ENCODE measurements at places on chromosomes 1 and 21.

- no peak for DNase-seq
Measured at GRCh38 chr1:157996433-157996832, 3.0 kb downstream of the KIRREL1 start.

- DNase-seq: no peak
Measured at GRCh38 chr1:41749991-41750745, 168.6 kb downstream of the HIVEP3 start.

GRCh38 chr1:31373056-31373896, at the start of gene FABP3:
Gene FABP3, minus strand, starts transcription at chr1:31373076. Its CDS starts 62 bp downstream, at chr1:31373014.
- DNase-seq: peak; percentile 58

GRCh38 chr1:115168026-115168425, 78.7 kb upstream of the TSPAN2 start:
- no peak for DNase-seq

DNA sequence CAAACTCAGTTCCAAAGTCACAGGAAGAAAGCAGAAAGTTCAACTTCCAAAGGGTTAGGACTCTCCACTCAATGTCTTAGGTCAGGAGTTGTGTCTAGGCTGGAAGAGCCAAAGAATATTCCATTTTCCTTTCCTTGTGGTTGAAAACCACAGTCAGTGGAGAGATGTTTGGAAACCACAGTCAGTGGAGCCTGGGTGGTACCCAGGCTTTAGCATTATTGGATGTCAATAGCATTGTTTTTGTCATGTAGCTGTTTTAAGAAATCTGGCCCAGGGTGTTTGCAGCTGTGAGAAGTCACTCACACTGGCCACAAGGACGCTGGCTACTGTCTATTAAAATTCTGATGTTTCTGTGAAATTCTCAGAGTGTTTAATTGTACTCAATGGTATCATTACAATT, 11.7 kb downstream of the ATF3 start:
- DNase-seq: no peak

- DNase-seq: no peak
Measured at GRCh38 chr1:89587729-89588161, 45.2 kb upstream of the LRRC8C start.

GRCh38 chr1:10649517-10650201, 146.8 kb downstream of the CASZ1 start:
- DNase-seq: no peak

DNA sequence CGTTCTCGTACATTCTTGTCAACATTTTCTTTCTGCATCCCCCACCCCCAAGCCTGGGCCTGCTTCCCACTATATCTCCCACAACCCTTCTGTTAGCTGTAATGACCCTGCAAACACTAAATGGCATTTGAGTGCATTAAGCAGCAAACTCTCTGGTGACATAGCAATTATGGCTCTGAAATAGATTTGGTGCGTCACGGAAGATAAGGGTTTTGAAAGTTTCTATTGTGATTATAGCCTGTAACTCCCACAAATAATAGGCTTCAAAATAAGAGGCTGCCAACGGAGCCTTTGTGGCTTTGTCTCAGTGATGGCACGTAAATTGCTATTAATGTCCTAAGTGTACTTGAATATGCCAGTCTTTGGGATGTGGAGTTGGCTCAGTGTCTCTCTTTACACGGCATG, 277.6 kb downstream of the PBX1 start:
- no peak for DNase-seq

- no peak for DNase-seq
Measured at GRCh38 chr1:14487671-14488070, 110.8 kb upstream of the KAZN start.

DNA sequence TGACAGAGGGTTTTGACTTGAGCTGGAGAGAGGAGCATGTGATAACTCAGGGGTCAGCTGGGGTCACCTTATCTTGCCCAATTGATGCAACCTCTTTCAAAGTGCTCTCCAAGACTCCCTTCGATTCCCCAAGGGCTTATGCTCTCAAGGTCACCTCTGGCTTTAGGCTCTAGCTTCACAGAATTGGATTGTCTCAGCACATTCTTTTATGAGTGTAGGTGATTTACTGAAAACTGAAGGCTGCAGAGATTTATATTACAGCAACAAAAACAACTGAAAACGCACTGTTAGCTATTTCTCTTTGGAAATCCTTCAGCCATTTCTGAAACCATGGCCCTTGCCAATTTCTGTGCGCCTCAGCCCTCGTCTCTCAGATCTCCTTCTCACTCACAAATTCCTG, 34.5 kb upstream of the MAP1LC3C start:
- DNase-seq: no peak

GRCh38 chr1:154910851-154911250, 25.7 kb downstream of the PMVK start:
- no peak for DNase-seq

- DNase-seq: no peak
Measured at GRCh38 chr1:70856201-70856600, 191.4 kb downstream of the PTGER3 start.

GRCh38 chr1:215181518-215181917, 99.0 kb downstream of the KCNK2 start:
- DNase-seq: no peak

GRCh38 chr1:20470194-20470593, 15.8 kb downstream of the CAMK2N1 start:
- peak; percentile 29 for DNase-seq

- DNase-seq: no peak
Measured at GRCh38 chr1:201614262-201615015, 75.5 kb downstream of the NAV1 start.

- DNase-seq: no peak
Measured at GRCh38 chr1:72911656-72912055, 629.3 kb upstream of the NEGR1 start.

DNA sequence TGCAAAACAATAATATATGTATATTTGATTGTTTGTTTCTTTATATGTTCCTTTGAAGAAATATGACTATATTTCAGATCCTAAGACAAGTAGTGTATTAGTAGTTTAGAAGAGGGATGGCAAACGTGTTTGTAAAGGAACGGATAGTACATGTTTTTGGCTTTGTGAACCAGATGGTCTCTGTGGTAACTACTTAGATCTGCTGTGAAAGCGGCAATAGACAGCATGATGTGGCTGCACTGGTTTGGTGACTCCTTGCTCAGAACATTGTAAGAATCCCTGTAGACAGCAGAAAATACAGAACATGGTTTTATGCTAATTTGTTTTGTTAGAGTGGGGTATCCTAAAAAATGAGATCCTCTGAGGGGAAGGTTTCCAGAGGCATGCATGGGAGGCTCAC, 3.1 kb downstream of the ACADM start:
- DNase-seq: no peak

DNA sequence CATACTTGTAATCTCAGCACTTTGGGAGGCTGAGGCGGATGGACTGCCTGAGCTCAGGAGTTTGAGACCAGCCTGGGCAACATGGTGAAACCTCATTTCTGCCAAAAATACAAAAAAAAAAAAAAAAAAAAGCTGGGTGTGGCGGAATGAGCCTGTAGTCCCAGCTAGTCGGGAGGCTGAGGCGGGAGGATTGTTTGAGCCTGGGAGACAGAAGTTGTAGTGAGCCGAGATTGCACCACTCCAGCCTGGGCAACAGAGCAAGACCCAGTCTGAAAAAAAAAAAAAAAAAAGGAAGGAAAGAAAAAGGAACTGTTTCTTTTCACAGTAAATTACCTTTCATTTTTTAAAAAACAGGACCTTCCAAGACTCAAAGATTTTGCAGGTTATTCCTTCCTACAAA, 29.5 kb downstream of the LIN9 start:
- DNase-seq: no peak

DNA sequence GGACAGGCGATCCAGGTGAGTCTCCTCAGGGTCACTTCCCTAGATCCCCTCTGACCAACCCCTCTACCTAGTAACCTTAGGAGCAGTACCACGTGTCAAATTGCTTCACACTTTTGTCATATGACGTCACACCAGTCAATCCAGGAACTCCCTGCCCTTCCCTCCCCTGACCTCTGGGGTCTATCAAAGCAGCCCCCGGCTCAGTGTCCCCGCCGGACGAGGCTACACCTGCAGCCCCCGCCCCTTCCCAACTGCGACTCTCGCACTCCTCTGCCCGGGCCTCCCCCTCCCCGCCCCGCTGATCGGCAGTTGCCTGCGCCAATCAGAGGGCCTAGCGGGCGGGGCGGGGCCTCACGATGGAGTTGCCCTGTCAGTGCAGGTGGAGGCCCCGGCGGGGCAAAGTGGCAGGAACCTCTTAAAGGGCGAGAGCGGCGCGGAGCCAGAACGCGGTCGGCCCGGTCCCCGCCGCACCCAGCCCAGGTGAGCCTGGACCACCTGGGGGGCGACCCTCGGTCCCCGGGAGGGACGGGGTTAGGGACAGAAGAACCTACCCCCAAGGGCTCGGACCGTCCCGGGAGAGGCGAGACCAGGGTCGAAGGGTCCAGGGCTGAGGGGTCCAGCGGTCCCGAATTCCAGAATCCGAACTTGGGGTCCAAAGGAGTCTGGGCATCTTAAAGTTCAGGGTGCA, 27.5 kb upstream of the EPB41 start:
- peak; percentile 55 for DNase-seq

DNA sequence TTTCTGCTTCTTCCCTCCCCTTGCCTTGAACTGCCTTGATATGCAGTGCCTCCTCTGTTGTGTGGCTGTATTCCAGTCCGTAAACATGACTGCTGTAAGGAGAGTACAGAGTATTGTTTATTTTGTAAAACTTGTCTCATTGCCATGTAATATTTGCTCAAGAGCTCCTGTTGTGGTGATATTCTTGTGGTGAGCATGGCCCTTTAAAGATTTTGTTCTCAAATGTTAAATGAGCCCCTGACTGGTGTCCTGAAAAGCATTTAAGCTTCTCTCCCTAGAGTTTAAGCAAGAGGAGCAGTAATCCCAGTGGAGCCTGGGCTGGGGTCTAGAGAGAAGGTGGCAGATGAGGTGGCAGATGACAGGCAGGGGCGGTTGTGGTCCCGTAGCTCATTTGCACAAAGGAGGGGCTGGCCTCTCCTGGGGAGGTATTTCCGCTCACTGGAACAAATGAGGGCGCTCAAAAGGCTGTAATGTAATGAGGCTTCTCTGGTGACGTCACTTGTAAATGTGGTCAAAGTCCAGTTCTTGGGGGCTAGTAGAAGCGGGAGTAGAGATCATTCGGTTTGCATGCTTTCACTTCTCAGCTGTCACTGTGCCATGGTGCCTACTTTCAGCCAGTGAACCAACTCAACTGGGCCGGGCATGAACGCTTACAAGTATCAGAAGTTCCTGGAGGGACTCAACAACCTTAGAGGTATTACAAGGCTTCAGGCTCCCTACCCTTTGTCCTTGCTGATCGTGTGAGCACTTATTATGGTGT, 46.0 kb upstream of the MACF1 start:
- no peak for DNase-seq

GRCh38 chr1:230032516-230033281, 34.3 kb upstream of the GALNT2 start:
- no peak for DNase-seq

DNA sequence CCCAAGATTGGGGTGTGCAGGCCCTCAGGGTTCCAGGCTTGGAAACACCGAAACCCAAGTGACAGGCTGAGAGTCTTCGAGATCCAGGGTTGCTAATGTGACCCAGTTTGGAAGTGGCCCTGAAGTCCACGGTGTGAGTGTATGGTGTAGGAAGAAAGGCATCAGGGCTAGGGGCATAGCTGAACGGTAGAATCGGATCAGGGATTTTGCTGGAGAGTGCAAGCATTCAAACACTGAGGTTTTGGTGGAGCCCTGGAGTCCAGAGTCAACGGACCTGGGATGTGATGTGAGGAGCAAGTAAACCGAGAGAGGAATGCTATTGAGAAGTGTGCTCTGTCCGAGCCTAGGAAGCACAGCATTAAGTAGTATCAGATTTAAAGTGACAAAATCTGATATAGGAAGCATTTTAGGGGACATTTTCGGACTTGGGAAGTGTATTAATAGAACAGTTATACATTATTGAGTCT, 958 bp downstream of the NFYC start:
- peak; percentile 99 for DNase-seq

DNA sequence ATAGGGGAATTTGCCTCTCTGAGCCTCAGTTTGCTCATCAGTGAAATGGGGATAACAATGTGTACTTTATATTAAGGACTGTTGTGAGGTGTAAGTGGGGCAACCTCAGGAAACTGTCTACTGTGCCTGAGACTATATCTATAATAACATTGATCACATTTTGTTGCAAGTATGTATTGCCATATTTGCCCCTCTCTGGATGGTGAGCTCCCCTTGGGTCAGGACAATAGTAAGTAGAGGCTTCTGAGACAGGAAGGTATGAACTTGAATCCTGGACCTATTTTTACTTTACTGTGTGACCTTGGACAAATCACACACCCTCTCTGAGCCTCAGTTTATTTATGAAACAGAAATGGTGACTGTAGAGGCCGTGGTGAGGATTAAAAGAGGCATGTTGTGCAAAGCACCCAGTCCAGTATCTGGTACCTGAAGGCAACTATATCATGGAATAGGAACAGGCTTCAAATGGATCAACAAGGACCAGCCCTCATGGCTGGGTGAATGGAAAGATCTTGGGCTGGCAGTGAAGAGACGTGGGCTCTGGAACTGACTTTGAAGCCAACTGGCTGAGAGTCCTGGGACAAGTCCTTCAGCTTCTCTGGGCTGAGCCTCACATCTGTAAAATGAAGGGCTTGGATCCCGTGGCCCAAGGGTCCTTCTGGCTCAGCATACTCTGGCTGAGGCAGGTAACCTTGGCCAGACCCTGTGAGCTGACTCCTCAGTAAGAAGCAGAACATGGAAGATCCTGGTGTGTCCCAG, 35.0 kb upstream of the ID3 start:
- no peak for DNase-seq

GRCh38 chr1:202315576-202316168, 26.1 kb downstream of the UBE2T start:
- DNase-seq: peak; percentile 53

- DNase-seq: no peak
Measured at GRCh38 chr1:202268032-202268431, 73.7 kb downstream of the UBE2T start.
